ENCODE measurements at places on chromosomes 5 and 9.

GRCh38 chr9:32384002-32384363, 460 bp upstream of the ACO1 start:
- no peak for DNase-seq

- peak; percentile 80 for DNase-seq
Observed at GRCh38 chr9:122122903-122123632, 30.0 kb upstream of the TTLL11 start.

DNA sequence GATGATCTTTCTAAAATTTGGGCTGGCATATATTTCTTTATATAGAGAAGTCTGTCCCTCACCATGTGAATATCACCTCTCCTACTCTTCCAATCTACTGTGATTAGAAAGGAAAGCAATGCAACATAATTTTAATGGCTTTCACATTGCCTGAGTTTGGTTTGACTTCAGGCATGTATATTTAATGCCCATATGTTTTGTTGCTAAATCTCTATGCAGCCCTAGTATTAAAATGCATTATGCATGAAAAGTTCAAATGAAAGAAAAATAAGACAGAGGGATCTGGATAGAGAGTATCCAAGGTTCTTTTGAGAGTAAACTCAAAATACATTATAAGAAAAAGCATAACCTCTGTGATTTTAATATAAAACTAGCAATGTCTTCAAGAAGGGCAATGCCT, 518.3 kb downstream of the PRR16 start:
- no peak for DNase-seq

- DNase-seq, result no peak
Observed at GRCh38 chr9:89536145-89536574, 38.2 kb upstream of the SEMA4D start.

- DNase-seq, result no peak
Observed at GRCh38 chr5:128965638-128966302, 482 bp downstream of the SLC27A6 start.

GRCh38 chr5:123845356-123846100, 333.6 kb downstream of the CSNK1G3 start:
- DNase-seq, result no peak

- peak; percentile 94 for DNase-seq
Observed at GRCh38 chr9:78280982-78281668, 15.8 kb upstream of the PSAT1 start.

DNA sequence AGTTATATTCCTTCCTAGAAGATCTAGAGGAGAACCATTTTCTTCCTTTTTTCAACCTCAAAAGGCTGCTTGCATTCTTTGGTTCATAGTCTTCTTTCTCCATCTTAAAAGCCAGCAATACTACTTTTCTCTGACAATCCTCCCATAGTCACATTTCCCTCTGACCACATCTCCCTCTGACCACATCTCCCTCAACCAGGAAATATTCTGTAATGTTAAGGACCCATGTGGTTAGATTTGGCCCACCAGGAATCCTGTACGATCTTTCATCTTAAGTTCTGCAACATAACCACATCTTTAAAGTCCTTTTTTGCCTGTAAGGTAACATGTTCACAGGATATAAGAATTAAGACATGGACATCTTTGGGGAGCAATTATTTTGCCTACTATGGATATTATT, 179.4 kb upstream of the SPEF2 start:
- no peak for DNase-seq

DNA sequence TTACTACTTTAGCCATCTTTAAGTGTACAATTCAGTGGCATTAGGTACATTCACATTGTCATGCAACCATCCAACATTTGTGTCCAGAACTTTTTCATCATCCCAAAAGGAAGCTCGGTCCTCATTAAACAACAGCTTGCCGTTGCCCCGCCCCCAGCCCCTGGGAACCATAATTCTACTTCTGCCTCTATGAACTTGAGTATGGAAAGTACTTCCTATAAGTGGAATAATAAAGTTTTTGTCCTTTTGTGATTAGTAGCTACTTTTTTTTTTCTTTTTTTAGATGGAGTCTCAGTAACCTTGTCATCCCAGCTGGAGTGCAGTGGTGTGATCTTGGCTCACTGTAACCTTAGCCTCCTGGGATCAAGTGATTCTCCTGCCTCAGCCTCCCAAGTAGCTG, 5.0 kb downstream of the GBGT1 start:
- no peak for DNase-seq

GRCh38 chr5:23012842-23013241, 159.7 kb upstream of the CDH12 start:
- no peak for DNase-seq

GRCh38 chr5:7904170-7904569, 35.2 kb downstream of the MTRR start:
- peak; percentile 66 for DNase-seq

GRCh38 chr9:134291961-134292871, 34.0 kb upstream of the RXRA start:
- DNase-seq, result no peak

GRCh38 chr9:1044643-1045042, 5.5 kb upstream of the DMRT2 start:
- no peak for DNase-seq

GRCh38 chr5:32277798-32278197, 34.9 kb downstream of the MTMR12 start:
- no peak for DNase-seq

DNA sequence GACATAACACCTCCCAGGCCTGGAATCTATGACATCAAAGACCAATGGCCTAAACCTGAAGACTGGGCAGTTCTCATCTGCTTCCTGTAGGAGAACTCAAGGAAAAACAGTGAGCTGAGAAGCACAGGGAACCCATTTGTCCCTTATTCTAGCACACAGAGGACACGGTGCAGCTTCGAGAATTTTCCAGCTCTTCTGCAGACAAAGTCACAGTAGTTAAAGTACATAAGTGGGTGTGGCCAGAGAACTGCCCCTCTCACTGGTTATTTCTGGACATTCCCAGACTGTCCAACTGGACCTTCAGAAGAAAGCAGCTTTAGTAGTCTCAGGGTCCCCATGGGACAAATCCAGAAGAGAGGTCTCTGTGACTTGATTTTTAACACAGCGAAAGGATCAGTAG, 114.6 kb downstream of the KLHL3 start:
- DNase-seq, result no peak

GRCh38 chr5:135551593-135552447, 16.1 kb upstream of the NEUROG1 start:
- peak; percentile 82 for DNase-seq

- DNase-seq, result peak; percentile 29
Observed at GRCh38 chr9:117682955-117683710, 21.1 kb upstream of the TLR4 start.

- DNase-seq, result no peak
Observed at GRCh38 chr5:139162448-139162847, 35.7 kb downstream of the SIL1 start.

GRCh38 chr5:172848419-172848818, 14.4 kb downstream of the ERGIC1 start:
- no peak for DNase-seq

GRCh38 chr9:127896395-127897192, 2.8 kb downstream of the ST6GALNAC6 start:
- no peak for DNase-seq

- DNase-seq, result no peak
Observed at GRCh38 chr9:17969232-17969631, 390.4 kb downstream of the SH3GL2 start.

DNA sequence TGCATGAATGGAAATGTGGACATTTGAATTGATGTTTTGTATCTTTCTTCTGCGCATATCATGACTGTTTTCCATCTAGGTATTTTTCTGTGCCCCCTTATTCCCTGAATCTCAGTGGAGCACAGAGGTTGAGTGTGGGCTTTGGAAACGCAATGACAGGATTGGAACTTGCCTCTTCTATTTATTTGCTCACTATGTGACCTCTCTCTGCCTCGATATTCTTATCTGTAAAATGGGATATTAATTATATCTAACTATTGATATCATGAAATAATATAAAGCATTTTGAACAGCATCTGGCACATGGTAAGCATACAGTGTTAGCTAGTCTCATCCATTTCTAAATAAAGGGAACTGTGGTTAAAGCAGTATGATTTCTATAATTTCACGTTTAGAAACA, 26.0 kb downstream of the HABP4 start:
- DNase-seq, result no peak

- peak; percentile 90 for DNase-seq
Observed at GRCh38 chr5:148965511-148966265, 97.2 kb downstream of the SH3TC2 start.

DNA sequence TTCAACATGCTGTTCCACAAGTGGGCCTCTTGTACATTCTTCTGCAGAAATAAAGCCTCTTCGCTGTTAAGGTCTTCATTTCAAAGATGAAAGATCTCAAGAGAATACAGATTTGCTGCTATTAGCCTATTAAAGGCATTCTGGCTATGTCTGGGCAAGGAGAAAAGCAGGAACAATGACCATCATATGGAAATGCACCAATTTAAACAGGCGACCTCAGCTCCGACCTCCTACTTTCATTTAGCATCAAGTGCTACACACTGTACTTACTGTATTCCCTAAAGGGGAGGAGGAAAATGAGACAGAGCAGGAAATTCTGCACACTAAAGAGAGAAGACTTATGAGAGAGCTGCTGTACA, 64.8 kb downstream of the HABP4 start:
- DNase-seq, result no peak

DNA sequence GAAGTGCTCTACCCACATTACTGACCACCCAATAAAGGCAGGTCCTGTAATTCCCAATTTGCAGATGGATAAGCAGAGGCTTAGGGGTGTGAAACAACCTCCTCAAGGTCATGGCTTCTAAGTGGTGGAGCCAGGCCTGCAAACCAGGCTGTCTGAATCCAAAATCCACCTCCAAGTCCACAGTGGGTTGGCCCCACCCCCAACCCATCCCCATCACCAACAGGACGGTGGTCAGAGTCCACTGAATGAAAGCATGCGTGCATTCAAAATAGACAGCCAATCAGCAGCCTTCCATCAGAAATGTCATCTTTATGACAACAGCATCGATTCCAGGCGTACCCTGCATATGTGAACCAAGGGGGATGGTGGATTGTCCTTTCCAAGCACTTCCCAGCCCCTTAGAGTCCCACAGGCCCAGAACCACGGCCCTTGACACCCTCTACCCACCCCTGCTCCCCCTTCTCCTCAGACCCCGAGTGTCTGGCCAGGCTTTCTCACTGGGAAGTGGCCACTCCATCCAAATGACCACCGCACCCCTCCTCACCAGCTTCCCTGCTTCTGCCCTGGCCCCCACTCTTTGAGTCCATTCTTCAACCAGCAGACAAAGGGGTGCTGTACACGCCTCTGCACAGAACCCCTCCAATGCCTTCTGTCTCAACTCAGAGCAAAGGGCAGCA, 133.1 kb downstream of the KCNIP1 start:
- no peak for DNase-seq

DNA sequence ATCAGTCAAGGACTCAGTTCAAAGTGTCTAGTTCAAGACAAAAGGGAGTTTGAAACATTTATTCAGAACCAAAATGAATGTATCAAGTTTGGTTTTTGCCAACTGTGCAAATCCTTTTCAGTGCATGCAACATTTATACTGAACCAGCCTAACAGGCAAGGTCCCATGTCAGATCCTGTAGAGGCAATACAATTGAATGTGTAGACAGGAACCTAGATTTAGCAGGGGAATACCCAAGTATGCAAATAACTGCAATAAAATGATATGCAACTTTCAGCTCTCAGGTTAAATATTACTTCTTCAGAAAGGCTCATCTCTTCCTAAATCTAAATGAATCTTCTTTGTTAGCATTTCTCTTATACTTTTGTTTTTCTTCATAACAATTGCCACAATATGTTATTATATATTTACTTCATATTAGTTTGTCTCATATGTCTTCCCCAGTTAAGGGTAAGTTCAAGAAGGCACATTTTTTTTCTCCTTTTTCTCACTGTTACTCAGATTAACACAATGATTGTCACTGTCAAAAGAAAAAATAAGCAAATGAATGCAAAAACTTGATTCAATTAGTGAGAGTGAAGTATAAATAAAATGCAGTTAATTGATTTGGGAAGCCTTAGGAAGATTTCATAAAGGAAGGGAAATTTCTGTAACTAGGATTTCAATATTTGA, 163.9 kb upstream of the RASA1 start:
- DNase-seq, result no peak

DNA sequence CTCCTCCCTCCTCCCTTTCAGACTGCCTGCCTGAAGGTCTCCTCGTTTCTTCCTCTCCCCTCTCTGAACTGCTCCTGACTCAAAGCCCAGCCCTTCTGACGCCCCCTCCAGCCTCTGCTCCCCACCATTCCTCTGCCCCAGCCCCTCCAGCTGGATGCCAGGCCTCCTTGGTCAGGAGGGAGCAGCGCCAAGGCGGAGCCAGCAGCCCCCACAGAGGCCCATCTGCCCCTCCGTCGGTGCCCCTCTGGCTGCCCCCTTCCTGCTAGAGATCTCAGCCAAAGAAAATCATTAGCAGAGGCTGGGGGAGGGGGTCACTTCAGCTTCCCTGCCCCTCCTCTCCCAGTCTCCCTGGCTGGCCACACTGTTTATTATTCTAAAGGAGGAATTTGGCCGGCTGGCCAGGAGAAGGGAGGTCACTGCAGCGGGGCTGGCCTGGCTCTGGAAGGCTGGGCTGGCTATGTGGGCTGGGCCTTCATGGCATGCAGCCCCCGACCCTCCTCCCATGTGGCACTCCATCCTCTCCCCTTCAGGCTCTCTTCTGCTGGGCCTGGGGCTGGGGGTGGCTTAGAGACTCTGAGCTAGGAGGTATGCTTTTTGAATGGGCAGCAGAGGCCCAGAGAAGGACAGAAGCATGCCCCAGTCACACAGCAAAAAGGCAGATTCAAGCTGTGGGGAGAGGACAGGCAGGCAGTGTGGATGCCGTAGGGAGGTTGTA, 16.9 kb downstream of the PDGFRB start:
- peak; percentile 86 for DNase-seq

GRCh38 chr5:72379936-72380335, 59.8 kb downstream of the PTCD2 start:
- DNase-seq, result no peak

GRCh38 chr9:137749511-137749910, 128.1 kb upstream of the CACNA1B start:
- DNase-seq, result peak; percentile 20

GRCh38 chr5:68746220-68746619, 347.6 kb upstream of the SLC30A5 start:
- no peak for DNase-seq
